Kasumi-1 (cell line): ENCODE measurements at places on chromosomes 4 and X.

- no peak for DNase-seq
Observed at GRCh38 chr4:123825596-123826291, 429.1 kb downstream of the SPRY1 start.

- DNase-seq: no peak
Observed at GRCh38 chr4:78937837-78938236, 1.4 kb downstream of the PAQR3 start.

DNA sequence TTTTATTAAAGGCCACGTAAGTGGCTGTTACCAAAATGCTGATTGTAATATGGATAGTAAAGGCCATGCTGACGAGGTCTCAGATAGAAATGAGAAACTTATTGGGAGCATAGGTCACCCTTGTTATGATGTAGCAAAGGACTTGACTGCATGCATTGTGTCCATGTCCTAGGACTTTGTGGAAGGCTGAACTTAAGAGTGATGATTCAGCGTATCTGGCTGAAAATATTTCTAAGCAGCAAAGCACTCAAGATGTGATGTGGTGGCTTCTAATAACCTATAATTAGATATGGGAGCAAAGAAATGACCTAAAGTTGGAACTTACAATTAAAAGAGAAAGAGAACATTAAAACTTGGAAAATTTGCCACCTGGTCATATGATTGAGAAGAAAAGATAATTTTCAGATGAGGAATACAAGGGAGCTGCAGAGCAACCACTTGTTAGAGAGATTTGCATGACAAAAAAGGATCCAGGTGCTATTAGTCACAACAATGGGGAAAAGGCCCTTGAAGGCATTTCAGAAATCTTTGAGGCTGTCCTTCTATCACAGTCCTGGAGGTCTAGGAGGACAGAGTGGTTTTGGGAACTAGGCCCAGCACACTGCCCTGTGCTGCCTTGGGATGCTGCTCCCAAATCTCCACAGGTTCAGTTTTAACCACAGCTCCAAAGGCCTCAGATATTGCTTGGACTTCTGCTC, 793.7 kb upstream of the LCORL start:
- no peak for DNase-seq

GRCh38 chr4:77375866-77376607, 219.0 kb downstream of the CCNG2 start:
- no peak for DNase-seq

- no peak for DNase-seq
Observed at GRCh38 chr4:176874721-176875445, 82.2 kb upstream of the VEGFC start.

GRCh38 chrX:154313147-154313546, 17.6 kb downstream of the TKTL1 start:
- DNase-seq: no peak

GRCh38 chr4:41451961-41452360, 86.0 kb upstream of the LIMCH1 start:
- no peak for DNase-seq

DNA sequence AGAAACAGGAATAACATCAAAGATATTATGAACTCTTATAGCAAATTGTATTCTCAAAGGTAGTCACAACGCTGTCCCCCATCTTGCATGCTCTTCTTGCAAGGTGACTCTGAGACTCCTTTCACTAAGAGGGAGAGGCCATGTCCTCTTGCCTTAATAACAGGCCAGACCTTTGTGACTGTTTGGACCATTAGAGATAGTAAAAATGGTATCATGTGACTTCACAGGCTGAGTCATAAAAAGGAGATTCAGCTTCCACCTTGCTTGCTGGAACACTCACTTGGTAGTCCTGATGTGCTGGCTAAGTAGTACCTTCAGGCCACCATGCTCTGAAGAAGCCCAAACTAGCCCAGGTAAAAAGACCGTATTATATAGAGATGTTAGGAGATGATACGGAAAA, 143.8 kb downstream of the FBXW7 start:
- no peak for DNase-seq

GRCh38 chr4:6688879-6689505, 4.7 kb upstream of the S100P start:
- DNase-seq: peak; percentile 92

- no peak for DNase-seq
Observed at GRCh38 chr4:22070256-22070655, 121.7 kb upstream of the KCNIP4 start.

GRCh38 chrX:37590047-37590446, 18.6 kb downstream of the LANCL3 start:
- DNase-seq: no peak
